ENCODE measurements at places on chromosomes 13 and 19.

- DNase-seq, result peak; percentile 4
Observed at GRCh38 chr13:40272776-40273139, 393.7 kb downstream of the FOXO1 start.

GRCh38 chr19:40662925-40663694 is 27.3 kb downstream of the NUMBL start:
- peak; percentile 64 for DNase-seq

GRCh38 chr13:69545551-69545950 is 562.1 kb upstream of the ATXN8OS start:
- no peak for DNase-seq

DNA sequence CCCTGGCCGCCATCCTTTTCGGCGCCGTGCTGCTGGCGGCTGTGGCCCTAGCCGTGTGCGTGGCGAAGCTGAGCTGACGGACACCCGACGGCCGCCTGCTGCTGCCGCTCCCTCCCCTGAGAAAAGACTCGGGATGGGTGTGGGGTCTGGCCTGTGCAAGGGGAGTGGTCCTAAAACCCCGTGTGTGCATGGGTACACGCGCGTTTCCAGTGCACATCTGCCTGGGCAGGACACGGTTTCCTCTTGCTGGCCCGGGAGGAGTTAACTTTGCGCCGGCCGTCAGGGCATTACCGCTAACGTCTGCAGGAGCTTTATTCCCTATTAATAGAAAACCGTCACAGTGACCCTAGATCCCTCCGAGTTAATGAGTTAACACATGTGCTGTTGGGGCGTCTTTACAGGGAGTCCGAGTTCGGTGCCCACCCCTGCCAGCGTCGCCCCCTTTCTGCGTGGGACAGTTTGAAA is 1.3 kb downstream of the RGS9BP start:
- no peak for DNase-seq

DNA sequence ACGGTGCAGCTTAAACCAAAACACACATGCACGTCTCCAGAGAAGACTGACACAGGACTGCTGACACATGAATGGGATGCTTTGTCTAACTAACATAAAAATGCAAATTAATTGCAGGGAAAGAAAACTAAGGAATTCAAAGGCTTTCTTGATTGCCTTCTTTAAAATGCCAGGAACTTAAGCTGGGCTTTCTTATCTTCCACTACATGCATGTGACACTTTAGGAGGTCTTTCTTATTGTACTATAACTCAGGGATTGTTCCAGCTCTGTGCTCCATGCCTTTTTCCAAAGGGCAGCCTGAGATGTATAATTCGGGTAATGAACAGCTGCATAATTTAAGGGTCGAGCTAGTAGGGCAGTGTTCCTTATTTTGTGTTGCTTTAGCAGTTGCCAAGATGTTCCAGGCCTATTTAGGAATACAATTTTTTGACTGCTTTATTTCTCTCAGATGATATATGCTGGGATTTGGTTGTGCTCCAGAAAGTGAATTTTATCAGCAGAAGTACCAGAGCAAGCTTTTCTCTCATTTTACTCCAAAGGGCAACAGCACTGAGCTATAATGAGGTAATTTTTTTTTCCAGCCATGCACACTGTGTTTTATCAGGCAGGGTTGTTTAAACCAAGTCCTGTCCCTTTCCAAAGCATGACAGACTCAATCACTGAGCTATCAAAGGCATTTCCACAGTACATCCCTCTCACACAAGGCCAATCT is 885.2 kb downstream of the PCDH9 start:
- no peak for DNase-seq

GRCh38 chr13:112448621-112449544 is 72.7 kb downstream of the SPACA7 start:
- DNase-seq, result no peak

GRCh38 chr19:27824108-27824507 is 1388.8 kb downstream of the UQCRFS1 start:
- no peak for DNase-seq

- no peak for DNase-seq
Observed at GRCh38 chr13:39462428-39462827, 140.6 kb downstream of the LHFPL6 start.

DNA sequence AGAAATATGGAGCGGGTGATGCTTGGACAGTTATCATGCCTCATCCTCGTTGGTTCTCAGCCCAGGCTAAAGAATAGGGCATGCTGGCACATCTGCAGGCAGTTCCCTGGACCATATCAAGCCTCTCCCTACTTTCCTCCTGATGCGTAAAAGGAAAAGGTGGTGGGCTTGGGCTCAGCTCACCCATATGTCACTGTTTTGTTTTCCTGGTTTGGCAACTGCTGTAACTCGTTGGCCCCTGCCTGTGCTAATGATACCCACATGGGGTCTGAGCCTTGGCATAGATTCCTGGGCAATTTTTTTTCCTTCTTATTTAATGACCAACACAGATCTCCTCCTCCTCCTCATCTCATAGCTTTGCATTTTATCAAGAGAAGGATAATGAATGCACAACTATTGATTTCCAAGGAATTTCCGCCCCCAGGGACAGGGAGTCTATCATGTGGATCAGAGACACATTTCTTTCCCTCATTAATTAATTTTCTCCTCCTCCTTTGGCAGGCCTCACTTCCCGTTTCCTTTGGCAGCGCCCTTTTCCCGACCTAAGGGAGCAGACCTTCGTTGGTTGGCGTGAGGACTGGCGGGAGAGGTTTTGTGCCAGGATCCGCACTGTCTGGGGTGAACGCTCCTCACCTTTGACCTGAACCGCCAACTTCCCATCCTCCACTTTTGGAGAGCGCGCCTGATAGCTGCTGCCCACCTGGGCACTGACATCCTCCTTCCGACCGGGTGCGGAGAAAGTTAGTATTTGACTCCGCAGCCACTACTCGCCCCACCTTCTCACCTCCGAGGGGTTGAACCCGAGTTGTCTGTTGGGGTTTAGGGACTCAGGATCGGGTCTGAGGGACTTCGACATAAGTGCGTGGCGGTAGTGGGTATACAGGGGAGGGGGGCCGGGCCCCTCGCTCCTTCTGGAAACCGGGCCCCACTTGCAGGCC is 3.4 kb upstream of the POU4F1 start:
- DNase-seq, result no peak

DNA sequence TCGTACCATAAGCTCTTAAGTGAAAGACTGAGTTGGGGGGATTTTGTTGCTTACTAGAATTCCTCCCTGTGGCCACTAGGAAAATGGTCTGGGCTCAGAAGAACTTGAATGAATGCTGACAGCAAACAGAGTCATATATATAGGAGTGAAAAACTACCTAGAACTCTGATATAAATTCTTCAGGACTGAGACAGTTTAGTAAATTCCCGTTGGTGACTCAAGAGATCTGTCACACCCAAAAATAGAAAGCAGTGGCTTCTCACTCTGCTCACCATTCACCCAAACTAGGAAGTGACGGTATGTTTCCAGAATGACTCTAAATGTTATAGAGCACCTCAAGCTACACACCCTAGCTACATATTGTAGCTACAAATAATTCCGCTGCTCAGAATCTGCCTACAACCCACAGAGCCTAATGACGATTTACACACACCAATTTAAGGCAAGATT is 116.2 kb downstream of the TBC1D4 start:
- peak; percentile 91 for DNase-seq

DNA sequence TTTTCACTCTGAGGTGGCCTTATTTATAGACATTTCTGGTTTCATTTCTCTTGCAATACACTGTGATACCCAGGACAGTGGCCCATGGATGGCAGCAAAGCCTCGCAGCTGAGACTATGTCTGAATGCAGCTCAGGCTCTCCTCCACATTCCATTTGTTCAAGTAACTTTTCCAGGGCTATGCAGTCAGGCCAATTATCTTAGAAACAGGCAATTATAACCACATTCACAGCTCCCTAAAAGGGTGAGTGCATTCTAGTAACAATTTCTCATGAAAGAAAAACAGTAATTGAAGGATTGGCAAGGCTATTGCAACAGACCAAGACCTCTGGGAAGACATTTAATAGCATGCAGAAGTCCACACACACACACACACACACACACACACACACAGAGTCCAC is 264.0 kb downstream of the TBC1D4 start:
- peak; percentile 41 for DNase-seq

GRCh38 chr19:38993271-38993670 is 17.7 kb upstream of the FBXO17 start:
- peak; percentile 77 for DNase-seq

DNA sequence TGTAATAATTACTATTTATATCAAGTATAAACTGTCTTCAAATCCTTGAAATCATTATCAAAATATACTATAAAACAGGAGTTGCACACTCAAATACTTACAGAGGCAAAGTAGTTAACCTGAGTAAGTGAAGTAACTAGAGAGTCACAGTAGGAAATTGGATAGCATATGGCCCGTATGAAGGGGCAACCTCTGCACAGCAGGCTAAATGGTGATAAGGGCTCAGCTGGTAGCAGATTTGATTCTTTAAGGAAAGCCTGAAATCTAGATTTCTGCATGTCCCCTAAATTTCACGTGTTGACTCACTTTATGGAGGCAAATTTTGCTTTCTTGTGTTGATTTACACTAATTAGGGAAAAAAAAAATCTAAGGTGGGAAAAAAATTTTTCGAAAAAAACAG is 46.4 kb downstream of the STOML3 start:
- no peak for DNase-seq

- no peak for DNase-seq
Observed at GRCh38 chr19:44303320-44303719, 1.5 kb downstream of the ZNF235 start.

GRCh38 chr13:36207672-36208071 is 6.7 kb downstream of the SOHLH2 start:
- no peak for DNase-seq

DNA sequence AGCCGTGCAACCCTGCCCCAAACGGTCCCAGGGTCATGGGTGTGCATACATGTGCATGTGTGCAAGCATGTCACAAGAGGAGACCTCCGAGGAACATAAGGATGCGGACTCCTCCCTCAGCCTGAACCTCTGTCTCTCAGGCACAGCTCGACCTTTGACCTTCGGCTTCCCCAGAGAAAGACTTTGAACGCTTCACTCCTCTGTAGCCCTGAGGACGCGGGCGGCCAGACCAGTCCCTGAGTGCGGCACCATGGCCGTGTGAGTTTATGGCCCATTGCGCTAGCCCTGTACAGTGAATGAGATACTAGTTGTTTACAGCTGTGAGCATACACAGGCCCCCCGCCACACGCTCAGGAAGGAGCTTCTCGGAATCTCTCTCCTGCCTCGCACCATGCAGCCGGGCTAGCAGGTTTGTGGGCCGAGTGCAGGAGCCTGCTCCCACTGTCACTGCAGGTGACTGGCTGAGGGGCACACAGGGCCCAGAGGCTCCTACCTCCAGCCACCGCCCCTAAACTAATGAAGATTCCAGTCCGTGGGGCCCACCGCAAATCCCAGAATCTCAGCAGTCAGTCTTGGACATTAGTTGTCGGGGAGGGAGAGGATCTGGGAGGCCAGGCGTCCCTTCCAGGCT is 10.8 kb downstream of the RASA3 start:
- no peak for DNase-seq

DNA sequence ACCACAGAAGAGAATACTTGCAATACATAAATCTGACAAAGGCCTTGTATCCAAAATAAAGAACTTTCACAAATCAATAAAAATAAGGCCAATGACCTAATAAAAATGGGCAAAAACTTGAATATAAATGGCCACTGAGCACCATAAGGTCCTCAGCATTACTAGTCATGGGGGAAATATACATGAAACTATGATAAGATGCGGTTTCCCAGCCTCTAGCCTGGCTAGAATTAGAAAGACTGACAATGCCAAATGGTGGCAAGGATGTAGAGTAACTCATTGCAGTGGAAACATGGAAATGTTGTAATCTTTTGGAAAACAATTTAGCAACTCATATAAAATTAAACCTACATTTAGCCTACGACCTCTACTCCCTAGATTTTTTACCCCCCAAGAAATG is 227.1 kb downstream of the GGACT start:
- no peak for DNase-seq

DNA sequence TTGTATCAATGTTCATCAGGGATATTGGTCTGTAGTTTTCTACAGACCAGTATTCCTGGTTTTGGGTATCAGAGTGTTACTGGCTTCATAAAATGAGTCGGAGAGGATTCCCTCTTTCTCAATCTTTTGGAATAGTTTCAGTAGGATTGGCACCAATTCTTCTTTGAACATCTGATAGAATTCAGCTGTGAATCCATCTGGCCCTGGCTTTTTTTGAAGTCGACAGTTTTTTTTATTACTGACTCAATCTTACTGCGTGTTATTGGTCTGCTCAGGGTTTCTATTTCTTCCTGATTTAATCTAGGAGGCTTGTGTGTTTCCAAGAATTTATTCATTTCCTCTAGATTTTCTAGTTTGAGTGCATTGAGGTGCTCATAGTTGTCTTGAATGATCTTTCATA is 11.4 kb downstream of the TEX26 start:
- DNase-seq, result no peak

- no peak for DNase-seq
Observed at GRCh38 chr13:93769101-93769500, 542.5 kb downstream of the GPC6 start.

- DNase-seq, result no peak
Observed at GRCh38 chr13:79503473-79504017, 22.6 kb downstream of the NDFIP2 start.

GRCh38 chr19:39082745-39083598 is 1.2 kb upstream of the ACP7 start:
- no peak for DNase-seq

DNA sequence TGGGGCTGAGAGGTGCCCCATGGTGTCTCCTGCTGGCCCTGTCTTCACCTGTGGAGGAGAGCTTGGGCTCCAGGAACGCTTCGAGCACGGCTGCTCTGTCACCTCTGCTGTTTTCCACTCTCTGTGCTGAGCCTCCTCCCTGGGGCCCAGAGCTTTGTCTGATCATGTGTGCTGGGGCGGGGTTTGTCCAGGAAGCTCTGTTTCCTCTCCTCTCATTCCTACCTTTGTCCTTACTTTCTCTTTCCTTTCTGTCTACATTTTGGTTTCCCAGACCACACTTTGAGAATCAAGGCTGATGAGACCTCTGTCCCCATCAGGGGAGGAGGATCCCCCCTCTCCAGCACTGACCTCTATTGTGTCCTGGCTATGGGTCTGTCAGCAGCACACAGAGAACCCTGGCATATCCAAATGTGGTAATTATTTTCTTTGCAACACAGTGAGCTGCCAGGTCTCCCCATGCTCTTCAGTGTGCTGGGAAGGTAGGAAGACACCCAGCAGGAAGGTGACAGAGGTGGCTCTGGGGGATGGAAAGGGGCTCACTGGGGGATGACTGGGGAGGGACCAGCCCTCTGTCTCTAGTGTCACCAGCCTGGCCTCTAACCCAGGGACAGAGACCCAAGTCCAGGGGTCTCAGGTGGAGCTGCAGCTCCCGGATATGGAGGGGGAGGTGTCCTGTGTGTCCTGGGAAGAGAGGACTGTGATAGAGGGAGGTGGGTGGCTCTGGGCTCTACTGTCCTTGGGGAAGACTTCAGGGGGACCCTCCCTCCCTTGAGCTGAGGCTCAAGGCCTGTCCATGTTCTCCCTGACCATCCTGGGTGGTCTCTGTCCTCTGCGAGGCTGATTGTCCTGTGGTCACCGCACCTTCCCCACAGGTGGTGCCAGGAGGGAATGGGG is at the start of gene CEACAM1:
TSS of gene CEACAM1 (minus strand) at position 128 of the 894 bp plus-strand sequence. CDS start at position 21, 107 bp downstream.
- DNase-seq, result no peak

DNA sequence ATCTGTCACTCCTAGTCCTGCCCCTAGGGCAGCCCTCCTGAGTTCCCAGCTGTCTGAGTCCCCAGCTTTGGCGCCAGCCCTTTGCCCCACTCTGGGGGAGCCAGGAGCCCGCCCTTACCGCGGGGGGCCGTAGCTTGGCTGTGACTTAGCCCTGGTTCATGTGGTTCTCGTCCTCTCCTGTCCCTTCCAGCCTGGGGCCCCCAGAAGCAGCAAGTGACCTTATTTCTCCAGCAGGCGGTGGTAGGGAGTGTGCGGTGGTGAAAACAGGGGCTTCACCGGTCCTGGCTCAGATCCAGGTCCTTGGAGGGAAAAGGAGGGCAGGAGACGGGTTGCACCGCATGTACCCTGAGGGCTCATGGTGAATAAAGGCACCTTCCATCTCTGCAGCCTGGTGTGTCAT is 7.9 kb downstream of the GIPC3 start:
- DNase-seq, result no peak

All from HFFc6 (cell line).